ENCODE measurements at places on chromosomes 3 and 15. TPM values are rescaled to one million over a fixed set of nuclear protein-coding genes. Genes with fewer than 3 reads are reported as not detected.

The CRABP1 gene
- 1.6 TPM for total RNA-seq

GRCh38 chr15:86609275-86609674, 529.6 kb downstream of the AGBL1 start:
- no peak for DNase-seq
- no peaks in the 10 kb centered on the region for H3K36me3 ChIP-seq
- no peak overlapping the region for H3K27ac ChIP-seq

DNA sequence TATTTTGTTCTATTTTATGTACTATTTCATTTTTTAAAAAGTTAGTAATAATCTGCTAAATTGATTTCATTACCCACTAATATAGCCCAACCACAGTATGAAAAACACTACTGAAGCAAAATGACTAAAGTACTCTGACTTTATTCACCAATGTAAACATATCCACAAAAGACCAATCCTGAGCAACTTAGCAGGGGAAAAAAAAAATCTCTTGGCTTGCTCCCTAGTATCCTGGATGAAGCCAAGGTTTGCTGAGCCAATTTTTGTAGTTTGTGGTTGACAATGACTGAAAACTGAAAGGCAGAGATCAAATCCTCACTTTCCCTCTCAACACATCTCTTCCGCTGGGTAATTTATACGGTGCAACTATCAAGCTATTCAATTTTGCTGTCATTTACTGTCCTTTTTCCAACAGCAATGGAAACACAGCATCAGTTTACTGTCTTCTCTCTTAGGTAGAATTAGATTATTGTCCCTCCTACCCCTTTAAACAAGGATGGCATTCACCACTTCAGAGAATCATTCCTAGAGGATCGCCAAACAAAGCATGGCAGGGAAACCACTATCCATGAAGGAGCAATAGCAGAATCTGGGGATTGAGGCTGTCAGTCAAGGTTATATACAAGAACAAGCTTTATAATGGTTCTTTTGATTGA, 149.7 kb downstream of the THRB start:
- H3K27ac ChIP-seq = no peak overlapping the region
- H3K4me3 ChIP-seq = no peak overlapping the region
- no peak for DNase-seq
- no peaks in the 10 kb centered on the region for H3K27me3 ChIP-seq
- H3K4me1 ChIP-seq = peaks cover 9% of the 10 kb centered on the region

The EFCAB12 gene
- 1.3 TPM for total RNA-seq

- peak; percentile 35 for DNase-seq
- no peaks in the 10 kb centered on the region for H3K27me3 ChIP-seq
- no peaks in the 10 kb centered on the region for H3K36me3 ChIP-seq
Observed at GRCh38 chr3:183698756-183699155, 1.2 kb downstream of the YEATS2 start.

GRCh38 chr3:63940389-63940757, 28.2 kb upstream of the SCAANT1 start:
- H3K36me3 ChIP-seq = no peaks in the 10 kb centered on the region
- H3K4me1 ChIP-seq = peaks cover 98% of the 10 kb centered on the region
- DNase-seq = no peak

GRCh38 chr15:73078722-73079121, 26.5 kb downstream of the NEO1 start:
- H3K4me3 ChIP-seq = no peak overlapping the region
- peak; percentile 44 for DNase-seq
- H3K27ac ChIP-seq = peak overlapping the region; percentile 32
- no peaks in the 10 kb centered on the region for H3K27me3 ChIP-seq
- no peaks in the 10 kb centered on the region for H3K36me3 ChIP-seq

The FETUB gene
- total RNA-seq = not detected

- peaks cover 6% of the 10 kb centered on the region for H3K4me1 ChIP-seq
- DNase-seq = no peak
- peaks cover 15% of the 10 kb centered on the region for H3K36me3 ChIP-seq
- H3K27ac ChIP-seq = no peak overlapping the region
- H3K27me3 ChIP-seq = no peaks in the 10 kb centered on the region
Observed at GRCh38 chr3:119669906-119670570, 7.2 kb downstream of the COX17 start.

The COL6A5 gene
- total RNA-seq = not detected

The CD80 gene
- total RNA-seq = not detected

GRCh38 chr3:106365061-106365691, 496.4 kb upstream of the CBLB start:
- H3K36me3 ChIP-seq = no peaks in the 10 kb centered on the region
- no peaks in the 10 kb centered on the region for H3K27me3 ChIP-seq
- H3K4me3 ChIP-seq = no peak overlapping the region
- no peak overlapping the region for H3K27ac ChIP-seq
- H3K4me1 ChIP-seq = no peaks in the 10 kb centered on the region

- DNase-seq = peak; percentile 28
- no peaks in the 10 kb centered on the region for H3K27me3 ChIP-seq
- H3K36me3 ChIP-seq = no peaks in the 10 kb centered on the region
- H3K4me1 ChIP-seq = peaks cover 25% of the 10 kb centered on the region
Observed at GRCh38 chr3:156594219-156594683, 39.3 kb upstream of the SSR3 start.

GRCh38 chr3:114446600-114446999, 152.8 kb downstream of the TIGIT start:
- no peaks in the 10 kb centered on the region for H3K36me3 ChIP-seq
- H3K4me1 ChIP-seq = peaks cover 35% of the 10 kb centered on the region
- no peak overlapping the region for H3K27ac ChIP-seq

DNA sequence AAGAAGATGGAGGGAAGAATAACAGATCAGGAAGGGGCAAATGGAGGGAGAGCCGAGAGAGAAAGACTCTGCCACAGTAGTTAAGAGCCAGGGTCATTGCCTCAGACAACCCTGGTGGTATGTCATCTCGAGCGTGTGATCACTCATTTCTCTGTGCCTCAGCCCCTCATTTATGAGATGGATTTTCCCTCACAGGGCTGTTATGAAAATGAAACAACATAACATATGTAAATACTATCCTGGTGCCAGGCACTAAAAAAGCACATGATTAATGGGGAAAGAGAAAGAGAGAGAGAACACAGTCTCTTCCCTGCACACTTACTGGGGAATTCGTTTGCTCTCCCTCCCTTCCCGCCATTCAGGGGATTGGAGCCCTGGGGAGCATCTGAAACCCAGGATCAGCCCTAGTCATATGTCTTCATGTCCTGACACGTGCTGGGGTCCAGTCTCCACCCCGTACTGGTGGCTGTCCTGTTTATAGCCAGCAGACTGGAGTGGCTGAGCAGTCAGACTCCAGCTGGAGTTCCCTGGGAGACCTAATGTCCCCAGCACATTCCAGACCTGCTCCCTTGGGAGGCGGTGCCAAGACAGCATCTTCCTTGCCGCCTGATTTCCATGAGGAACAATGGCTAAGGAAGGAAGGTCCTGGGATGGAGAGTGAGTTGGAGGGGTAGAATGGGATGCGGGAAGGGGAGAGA, 14.7 kb upstream of the AMOTL2 start:
- no peak for DNase-seq
- no peaks in the 10 kb centered on the region for H3K36me3 ChIP-seq
- H3K4me1 ChIP-seq = no peaks in the 10 kb centered on the region
- no peak overlapping the region for H3K4me3 ChIP-seq
- H3K27me3 ChIP-seq = no peaks in the 10 kb centered on the region

Data from body of pancreas (tissue), 4 donors.